ENCODE measurements at places on chromosomes 12 and 14.

DNA sequence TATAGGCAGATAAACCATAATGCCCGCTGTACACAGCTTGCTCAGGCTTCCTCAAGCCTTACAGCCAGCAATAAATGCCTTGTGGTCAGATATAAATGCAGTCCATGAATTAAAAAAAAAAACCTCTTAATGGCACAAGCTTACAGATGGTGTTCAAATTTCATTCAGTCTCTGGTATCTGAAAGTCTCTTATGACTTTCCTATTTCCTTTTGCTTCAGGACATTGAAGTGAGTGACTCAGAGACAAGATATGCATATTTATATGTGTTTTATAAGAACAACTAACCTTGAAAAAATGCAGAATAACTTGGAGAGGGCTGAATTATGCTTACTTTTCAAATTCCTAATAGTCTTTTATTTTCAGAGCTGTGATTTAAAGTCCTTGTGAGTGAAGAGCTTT is 426.9 kb upstream of the MIS18BP1 start:
- DNase-seq, result no peak

DNA sequence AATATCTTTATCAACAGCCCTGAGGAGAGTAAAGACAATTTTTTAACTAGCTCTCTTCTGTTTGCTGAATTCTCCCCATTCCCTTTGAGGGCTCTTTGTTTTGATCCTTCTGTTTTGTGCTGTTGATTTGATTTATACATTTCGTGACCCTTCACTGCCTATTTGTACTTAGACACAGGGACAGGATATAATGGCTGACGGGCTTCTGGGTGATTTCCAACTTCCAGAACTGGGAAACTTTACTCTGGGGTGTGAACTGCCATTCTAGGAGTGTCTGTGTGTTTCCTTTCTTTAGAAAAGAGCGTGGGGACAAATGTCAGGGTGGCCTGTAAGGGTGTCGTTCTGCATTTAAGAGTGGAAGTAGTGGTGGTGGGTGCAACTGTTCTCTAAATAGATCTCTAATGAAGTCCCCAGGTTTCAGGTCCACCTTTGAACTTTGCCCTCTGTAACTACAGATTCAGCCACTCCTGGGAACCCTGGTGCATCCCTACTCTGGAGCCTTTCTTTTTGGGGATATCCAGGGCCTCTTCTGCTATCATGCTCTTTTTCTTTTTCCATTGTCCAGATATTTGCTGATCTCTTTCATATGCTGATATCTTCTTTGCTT is 22.3 kb upstream of the SSPN start:
- no peak for DNase-seq

GRCh38 chr12:111390910-111391309 is 14.8 kb upstream of the SH2B3 start:
- no peak for DNase-seq

- no peak for DNase-seq
These were observed 56.2 kb downstream of the NTF3 start for GRCh38 chr12:5487948-5488625.

DNA sequence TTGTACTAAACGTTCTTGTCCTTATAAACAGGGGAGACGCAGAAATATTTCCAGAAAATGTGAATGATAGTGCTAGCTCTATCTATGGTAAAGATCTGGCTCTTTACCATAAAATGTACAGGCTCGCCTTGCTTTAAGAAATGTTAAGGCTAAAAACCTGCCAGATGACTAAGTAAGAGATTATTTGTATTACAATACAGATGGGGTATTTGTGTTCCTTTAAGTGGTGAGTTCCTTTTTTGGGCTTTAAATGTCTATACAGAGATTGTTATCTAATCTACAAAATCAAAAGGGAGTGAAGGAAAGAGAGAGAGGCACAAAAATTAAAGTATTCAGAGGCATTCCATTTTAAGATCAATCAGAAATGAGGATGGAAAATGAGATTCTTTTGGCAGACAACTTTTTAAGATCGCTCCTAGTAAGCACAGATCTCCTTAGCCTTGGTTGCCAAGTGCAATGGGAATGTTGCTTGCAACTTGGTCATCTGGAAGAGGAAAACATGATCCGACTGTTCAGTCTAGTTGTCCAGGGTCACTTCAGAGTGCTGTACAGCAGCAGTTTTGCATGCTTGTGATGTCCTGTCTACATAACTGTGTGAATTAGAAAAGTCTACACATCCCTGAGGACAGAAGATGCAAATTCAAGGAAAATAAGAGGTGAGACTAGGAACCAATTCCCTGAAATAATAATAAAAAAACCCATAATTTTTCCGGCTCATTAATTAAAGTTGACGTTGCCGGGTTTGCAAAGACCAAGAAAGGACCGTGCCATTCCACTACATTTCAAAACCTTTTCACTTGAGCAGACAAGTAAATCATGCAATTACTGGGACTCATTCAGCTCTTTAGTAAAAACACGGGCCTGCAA is 380.8 kb downstream of the EGLN3 start:
- no peak for DNase-seq

- DNase-seq, result no peak
These were observed 538 bp upstream of the TIGAR start for GRCh38 chr12:4320497-4320852.

- no peak for DNase-seq
These were observed 5.3 kb downstream of the SSTR1 start for GRCh38 chr14:38213001-38213400.

GRCh38 chr12:54549774-54550451 is 512 bp downstream of the PDE1B start:
- no peak for DNase-seq

GRCh38 chr12:80625901-80626300 is 81.5 kb upstream of the MYF6 start:
- no peak for DNase-seq

GRCh38 chr14:48331421-48331820 is 656.0 kb upstream of the MDGA2 start:
- no peak for DNase-seq

- no peak for DNase-seq
These were observed 84.1 kb downstream of the IFNG start for GRCh38 chr12:68075416-68075815.

GRCh38 chr14:27002179-27002578 is 404.3 kb upstream of the NOVA1 start:
- no peak for DNase-seq

DNA sequence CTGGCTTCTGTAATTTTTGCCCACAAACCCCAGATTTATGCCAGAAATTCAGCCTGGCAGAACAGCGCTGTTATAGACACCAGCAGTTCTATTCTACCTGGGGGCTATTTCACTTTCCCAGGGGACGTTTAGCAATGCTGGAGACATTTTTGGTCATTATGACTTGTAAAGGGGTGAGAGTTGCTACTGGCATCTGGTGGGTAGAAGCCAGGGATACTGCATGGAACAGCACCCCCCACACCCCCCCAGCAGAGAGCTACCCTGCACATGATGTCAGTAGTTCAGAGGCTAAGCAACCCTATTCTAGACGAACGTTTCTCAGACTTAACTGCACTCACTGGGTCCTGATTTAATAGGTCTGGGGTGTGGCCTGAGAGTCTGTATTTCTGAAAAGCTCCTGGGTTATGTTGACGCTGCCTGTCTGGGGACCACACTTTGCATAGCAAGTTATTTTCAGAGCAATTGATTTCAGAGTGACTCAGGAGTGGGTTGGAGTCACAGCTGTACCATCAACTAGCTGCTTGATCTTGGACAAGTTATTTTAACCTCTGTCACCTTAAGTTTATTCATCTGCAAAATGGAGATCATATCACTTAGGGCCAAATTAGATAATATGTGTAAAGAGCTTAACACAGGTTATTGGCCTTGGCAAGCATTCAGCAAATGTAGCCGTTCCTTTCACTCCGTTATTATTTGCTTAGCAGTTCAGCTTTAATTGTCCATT is 48.5 kb downstream of the CHST11 start:
- no peak for DNase-seq

DNA sequence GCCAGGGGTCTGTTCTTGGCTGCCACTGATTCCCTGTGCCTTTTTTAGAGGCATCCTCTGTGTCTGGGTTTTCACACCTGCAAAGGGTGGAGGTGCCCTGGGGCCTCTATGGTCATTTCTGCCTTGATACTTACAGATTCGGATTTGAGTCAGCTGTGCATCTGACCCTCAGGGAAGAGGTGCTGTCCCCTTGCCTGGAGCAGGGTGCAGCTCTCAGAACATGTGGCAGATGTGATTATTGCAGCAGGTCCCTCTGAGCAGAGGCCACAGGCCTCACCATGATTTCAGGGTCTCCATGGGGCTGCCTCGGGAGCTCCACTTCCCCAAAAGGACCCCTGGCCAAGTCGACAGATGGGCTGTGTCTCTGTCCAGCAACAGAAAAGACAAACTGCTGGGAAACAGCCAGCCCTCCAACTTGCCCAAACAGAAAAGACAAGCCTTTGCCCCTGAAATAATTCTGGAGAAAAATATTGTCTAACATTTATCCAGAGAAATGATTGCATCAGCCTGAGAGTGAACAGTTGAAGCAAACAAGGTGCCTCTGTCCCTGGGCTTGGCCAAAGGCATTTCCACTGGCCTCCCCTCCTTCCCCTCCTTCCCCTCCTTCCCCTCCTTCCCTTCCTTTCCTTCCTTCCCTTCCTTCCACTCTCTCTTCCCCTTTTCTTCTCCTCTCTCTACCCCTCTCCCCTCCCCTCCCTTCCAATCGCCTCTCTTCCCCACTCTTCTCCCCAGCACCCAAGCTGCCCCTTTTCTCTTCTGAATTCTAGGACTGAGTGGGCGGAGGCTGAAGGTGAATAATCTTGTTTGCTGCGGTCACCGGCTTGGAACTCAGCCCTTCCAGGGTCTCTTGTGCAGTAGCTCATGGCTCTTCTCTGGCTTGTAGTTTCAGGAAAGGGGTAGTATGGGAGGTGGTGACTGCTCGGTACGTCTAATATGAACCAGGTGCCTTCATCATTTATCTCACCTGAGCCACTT is 676 bp downstream of the SERPINA3 start:
- DNase-seq, result peak; percentile 26

- DNase-seq, result no peak
These were observed 100.2 kb downstream of the RIMBP2 start for GRCh38 chr12:130615861-130616345.

DNA sequence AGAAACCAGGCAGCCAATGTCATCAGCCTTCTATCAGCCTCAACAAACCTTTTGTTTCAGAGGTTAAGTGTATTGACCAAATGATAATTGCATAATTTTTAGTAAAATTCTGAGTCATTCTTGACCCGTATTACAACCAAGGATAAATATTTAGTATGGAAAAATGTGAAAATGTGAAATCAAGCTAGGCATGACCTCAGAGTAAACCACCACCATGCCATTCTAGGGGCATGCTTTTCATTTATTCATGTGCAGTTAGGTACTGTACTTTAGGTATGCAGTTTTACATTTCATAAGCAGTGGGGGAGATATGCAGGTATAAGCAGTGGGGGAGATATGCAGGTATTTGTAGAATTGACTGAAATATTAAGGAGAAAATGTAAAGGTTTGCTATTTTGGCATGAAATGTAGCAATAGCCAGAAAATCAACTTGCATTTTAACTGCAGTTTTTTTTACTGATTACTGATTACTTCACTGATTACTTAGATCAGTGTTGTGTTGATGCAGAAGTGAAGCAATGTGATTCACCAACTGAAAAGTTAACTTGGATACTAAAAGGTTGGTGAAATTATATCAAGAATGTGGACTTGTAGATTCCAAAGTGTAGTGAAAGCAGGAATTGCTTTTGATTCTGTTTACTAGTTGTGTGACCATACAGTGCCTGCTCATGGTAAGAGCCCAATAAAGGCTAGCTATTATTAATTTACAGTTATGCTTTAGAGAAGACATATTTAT is 184.2 kb downstream of the ESR2 start:
- DNase-seq, result no peak

- DNase-seq, result no peak
These were observed 32.8 kb upstream of the PRIMA1 start for GRCh38 chr14:93821051-93821450.

DNA sequence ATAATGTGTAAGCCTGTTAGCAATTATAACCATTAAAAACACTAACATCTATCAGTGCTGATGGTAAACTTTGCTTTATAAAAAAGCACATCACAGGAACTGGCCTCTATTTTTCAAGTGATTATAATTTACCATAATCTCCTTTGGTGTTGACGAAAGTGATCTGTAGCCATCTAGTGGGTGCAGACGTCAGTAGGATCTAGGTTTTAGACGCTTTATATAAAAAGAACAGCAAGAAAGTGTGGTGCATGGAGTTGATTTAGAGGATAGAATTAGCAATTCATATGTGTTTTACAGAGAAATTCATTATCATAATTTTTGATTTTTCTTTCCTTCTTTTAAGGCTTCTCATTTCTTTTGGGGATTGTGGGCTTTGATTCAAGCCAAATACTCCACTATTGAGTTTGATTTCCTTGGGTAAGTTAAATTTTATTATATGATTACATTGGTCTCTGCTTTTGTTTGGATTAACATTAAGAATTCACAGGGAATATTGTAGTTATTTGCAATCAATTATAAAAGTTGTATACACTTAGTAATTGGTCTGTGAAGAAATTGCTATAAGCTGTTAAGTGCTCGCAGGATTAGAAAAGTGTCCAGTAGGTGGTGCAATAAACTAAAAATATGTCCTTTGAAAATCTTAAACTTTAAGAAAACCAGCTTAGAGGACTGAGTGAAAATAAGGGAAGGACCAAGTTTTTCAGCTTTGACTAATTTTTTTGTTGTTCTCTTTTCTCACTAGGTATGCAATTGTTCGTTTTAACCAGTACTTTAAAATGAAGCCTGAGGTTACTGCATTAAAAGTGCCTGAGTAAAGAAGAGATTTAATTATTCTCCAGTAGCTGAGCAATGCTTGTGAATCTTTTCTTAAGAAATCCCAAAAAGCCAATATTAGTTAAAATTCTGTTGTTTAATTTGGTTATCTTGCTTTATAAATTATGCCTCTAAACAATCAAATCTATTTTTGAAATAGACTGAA is 59.5 kb downstream of the ETNK1 start:
- DNase-seq, result no peak

GRCh38 chr12:60684988-60685655 is 1089.3 kb downstream of the SLC16A7 start:
- DNase-seq, result no peak

GRCh38 chr12:65879878-65880277 is 55.6 kb downstream of the HMGA2 start:
- no peak for DNase-seq

DNA sequence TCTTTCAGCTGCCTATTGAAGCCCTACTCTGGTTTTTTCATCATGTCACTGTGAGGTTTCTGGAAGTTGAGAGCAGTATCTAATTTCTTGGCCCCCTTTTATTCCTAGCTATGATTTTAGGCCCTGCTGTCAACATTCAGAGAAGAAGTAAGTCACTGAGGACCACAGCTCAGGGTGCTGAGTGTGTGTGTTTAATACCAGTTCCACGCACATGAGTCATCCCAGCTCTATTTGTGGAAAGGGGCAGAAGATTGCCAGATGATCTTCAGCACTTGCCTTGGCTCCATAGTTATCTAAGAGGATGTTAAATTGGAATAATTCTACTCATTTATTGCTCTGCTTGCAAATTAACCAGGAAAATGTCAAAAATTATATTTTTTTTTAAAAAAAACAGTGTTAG is 65.5 kb upstream of the SLC38A4 start:
- DNase-seq, result no peak

GRCh38 chr12:43316520-43316919 is 235.5 kb downstream of the ADAMTS20 start:
- no peak for DNase-seq

GRCh38 chr12:11652351-11653040 is 3.0 kb downstream of the ETV6 start:
- DNase-seq, result peak; percentile 68

All from testis (tissue), 5 donors.